Stimulated activated CD4-positive, alpha-beta T cell treated with anti-CD3 and anti-CD28 coated beads, TNF-alpha, amount 100 ng/mL, for 48 hours (primary cell): ENCODE measurements at places on chromosomes 2 and 18.

GRCh38 chr2:195902857-195903256, 165.8 kb downstream of the DNAH7 start:
- DNase-seq = no peak

DNA sequence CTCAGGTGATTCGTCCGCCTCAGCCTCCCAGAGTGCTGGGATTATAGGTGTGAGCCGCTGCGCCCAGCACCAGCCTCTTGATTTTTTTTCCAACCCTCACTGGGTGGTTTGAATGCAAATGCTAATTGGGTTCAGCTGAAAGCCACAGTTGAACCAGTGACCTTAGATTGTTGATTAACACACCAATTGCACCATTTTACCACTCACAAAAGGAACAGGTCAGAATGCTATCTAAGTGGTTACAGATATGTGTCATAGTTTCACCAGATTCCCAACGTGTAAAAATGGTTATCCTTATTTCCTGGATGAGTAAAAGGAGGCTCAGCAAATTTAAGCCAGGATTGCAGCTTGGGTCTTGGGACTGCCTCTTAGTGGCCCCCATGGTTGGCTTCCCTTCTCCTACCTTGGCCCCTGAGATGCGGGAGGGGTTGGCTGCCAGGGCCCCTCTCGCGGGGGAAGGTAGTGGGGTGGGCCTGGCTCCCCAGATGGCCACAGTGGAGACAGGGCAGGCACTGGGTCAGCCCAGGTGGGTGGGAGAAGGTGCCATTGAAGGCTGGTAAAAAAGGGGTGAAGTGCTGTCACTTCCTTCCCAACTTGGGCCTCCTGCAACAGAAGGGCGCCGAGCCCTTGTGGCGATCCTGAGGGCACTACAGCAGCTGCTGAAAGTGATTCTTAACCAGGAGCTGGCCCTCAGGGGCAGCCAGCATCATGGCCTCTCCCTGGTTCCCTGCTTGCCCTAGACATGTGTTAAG, 164.9 kb upstream of the HAAO start:
- no peak for DNase-seq

GRCh38 chr18:35203067-35203466, 37.8 kb upstream of the ZNF397 start:
- DNase-seq = no peak

DNA sequence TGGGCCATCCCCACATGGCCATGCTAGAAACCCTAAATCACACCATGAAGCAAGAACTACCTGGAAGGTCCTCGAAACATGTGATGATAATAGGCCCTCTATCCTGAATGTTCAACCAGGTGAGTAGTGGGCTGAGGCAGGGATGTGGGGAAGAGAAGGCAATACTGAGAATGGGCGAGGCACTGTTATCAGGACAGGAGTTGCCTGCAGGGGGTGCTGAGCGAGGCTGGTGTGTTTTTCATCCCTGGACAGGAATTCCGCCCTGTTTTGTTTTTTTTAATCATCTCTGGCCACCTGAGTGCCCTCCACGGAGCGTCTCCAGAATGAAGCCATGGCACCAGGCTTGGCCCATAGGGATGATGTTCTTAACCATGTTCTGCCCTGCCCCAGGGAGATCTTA, 103.0 kb upstream of the SOX11 start:
- no peak for DNase-seq

DNA sequence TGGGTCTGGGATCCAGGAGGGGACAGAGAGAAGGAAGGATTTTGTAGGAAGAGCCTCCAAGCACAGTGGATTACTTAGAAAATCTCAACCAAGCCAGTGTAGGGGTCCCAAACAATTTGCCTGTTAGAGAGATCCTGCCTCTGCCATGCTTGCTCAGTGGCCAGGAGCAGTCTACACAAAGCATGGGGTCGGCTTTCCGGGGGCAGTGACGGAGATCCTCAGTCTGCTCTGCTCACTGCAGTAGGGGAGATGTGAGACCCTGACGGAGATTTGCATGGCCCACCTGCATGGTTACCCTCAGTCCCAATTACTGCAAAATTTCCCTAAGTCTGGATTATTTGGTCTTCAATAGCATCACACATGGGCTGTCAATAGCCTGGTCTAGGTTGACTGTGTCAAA, 385.2 kb downstream of the CMPK2 start:
- DNase-seq = no peak

GRCh38 chr2:120423167-120423943, 77.4 kb downstream of the INHBB start:
- DNase-seq = no peak

DNA sequence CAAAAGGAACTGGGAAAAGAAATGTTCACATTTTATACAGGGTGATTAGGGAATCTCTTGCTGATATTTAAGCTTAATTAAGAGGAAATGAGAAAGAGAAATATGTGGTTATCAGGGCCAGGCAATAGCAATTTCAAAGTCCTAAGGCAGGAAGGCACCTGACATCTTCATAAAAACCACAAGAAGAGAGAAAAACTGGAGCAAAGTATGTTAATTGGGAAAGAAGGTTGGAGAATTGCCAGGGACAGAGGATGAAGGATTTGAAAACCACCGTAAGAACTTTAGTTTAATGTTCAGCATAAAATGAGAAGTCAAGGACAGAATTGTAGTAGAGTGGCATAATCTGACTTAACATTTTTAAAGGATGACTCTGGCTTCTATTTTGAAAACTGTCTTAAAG, 691.8 kb upstream of the NRXN1 start:
- DNase-seq = no peak

GRCh38 chr18:36095936-36096519, 28.7 kb upstream of the RPRD1A start:
- DNase-seq = no peak

DNA sequence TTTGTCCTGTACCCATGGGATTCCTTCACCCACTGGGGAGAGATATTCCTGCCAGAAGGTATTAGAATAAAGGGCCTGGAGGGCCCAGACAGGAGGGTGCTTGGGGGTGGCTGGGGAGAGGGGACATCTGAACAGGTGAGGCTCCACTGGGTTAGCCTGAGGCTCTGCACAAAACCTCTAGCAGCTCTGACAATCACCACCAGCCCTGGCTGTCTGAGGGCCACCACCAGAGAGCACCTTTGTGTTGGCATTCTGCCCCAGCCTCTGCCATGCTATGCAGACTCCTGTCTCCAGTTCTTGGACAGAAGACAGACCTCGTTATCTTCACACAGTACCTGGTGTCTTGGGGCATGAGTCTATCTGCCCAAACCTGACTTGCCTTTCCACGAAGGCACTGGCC, 25.3 kb downstream of the SLC16A14 start:
- DNase-seq = no peak

GRCh38 chr2:224847961-224848850, 132.0 kb upstream of the CCDC195 start:
- DNase-seq = no peak

DNA sequence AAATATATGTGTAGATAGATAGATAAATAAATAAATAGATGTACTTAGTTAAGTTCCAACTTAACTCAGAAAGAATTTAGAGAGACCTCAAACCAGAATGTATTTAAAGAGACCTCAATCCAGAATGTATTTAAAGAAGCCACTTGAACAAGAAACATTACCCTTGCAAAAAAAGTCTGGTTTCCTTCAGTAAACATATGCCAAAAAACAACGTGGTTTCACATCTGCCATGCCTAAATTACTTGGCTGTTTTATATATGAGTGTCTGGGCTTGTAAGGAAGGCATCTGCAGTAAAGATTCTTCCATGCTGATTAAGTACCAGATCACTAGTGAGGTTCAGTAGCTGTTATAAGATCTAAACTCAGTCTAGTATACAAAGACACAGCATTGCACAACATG, 29.1 kb upstream of the RPE start:
- no peak for DNase-seq

DNA sequence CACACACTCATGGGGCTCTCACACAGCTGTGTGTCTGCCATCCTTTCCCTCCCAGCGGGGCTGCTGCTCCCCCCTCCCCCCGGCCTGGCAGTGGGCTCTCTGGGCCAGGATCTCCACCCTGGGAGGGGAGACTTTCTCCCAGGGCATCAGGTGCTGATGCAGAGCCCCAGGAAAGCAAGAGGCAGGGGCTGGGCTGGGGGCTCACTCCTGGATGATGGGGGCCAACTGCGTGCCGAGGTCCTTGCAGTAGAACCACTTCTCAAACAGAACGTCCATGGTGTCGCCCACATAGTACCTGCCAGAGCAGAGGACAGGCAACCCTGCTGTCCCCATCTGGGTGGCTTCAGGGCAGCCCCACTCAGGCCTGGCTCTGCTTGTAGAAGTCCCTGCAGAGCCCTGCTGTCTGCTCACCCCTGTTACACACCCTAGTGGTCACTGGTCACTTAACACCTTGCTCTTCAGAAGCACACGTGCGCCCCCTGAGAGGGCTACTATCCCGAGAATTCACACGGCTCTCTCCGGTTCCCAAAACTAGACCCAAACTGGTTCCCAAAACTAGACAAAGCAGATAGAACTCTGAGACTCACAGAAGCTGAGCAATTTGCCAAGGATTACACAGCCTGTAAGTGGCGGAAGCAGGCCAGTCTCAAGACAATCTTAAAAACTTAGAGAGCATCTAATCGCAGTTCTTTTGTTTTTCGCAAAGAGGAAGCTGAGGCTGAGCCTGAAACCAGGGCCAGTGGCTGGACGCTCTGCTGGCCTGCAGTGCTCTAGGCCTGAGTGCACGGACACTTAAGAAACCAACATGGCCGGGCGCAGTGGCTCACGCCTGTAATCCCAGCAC, 6.6 kb upstream of the OXER1 start:
- DNase-seq = no peak

- no peak for DNase-seq
Observed at GRCh38 chr18:10404168-10404567, 50.3 kb upstream of the APCDD1 start.

- DNase-seq = no peak
Observed at GRCh38 chr2:120515759-120516678, 170.1 kb downstream of the INHBB start.

DNA sequence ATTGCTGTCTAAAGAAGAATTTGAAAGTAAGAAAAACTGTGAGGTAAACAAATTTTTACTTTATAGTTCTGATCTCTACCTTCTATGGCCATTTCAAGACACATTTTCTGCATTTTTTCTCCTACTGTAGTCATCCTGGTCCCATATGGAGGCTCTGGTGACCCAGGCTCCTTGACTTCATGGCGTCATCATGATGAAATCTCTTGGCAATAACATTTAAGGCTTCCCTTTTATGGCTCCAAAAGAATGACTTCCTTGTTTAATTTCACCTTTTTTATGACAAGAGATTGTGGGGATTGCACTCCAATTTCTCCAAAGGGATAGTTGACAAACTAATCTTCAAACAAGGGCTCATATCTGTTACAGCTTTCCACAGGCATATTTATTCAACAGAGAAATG, 143.0 kb upstream of the SCN7A start:
- no peak for DNase-seq

GRCh38 chr2:5984273-5984655, 292.1 kb downstream of the SOX11 start:
- no peak for DNase-seq

GRCh38 chr2:170815311-170815710, 1.4 kb upstream of the GAD1 start:
- DNase-seq = no peak

GRCh38 chr2:104976603-104977120, 61.2 kb upstream of the MRPS9 start:
- DNase-seq = no peak

GRCh38 chr2:232900811-232901735, 31.0 kb downstream of the SNORC start:
- no peak for DNase-seq

DNA sequence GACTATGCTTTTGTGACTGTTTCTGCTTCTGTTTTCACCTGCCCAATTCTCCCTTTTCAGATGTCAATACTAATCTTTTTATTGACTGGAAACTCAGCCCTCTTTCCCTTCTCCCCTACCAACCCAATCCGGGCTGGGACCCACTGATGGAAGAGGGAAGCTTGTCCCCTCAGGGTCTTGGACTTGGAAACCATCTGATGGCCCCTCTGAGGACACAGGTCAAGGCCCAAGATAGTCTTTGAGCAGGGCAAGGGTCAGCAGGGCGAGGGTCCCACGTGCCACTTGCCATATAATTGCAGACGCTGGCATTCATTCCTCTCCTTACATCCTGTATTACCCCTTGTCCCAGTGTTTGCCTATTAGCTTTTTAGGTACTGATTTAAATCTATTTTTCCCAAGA, 678.2 kb upstream of the FANCL start:
- DNase-seq = no peak

DNA sequence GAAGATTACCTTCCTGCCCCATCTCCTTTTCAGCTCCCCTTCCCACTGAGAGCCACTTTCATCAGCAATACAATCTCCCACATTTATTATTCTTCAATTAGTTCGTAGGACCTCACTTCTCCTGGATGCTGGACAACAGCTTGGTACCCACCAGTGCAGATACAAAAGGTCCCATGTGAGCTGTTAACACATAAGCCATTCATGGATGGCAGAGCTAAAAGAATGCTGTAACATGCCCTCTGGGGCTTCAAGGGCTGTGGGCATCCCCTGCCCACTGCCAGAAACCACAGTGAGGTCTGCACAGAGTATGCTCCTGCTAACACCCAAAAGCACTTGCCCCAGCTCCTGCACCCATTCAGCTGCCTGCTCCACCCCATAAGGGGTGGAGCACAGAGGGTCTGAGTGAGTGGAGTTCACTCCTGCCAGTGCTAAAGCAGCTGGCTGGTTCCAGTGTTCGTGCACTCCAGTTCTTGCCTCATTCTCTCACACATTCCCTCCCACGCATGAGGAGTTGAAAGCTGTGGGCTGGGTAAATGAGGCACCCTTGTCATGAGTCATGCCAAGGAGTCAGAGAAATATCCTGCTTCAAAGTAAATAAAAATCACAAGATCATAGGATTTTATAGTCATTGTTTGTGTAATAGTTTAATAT, 305.9 kb upstream of the TMEFF2 start:
- DNase-seq = no peak

- DNase-seq = no peak
Observed at GRCh38 chr2:181779288-181780021, 99.1 kb upstream of the NEUROD1 start.

- no peak for DNase-seq
Observed at GRCh38 chr2:67240507-67240906, 156.6 kb upstream of the ETAA1 start.

DNA sequence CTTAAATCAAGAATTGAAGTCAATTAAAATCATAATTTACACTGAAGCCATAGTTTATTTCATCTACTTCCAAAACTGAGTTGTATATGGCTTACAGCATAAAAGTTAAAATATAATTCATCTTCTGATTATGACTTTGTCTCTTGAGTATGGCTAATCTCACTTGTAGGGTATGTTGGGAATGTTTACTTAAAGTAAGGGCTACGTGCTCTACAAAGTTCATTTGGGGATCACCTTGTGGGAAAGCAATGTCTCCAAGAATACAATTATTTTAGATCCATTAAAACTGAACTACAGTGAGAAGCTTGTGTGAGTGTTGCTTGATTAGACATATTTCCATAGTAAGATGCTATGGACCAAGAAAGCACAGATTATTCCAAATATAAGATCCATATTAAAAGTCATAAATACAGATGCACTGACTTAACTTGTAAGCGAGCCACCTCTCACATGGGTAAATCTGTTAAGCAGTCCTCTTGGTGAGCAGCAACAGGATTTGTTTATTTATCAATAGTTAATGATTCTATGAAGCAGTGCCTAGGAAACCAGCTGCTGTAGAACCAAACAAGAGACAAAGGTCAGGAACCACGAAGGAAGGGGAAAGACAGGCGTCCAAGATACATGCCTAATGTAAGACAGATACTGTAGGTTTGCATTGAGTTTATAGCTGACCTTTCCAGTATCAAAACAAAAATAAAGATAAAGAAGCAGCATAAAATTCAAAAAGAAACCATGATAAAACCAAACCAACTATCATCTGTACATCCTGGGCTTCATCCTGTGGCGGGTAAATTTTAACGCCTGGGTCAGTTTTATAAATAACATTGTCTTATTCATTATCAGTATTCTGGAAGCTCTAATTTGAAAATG, 24.8 kb downstream of the DSG4 start:
- no peak for DNase-seq

- DNase-seq = no peak
Observed at GRCh38 chr18:63238693-63239075, 80.9 kb downstream of the BCL2 start.
